ENCODE measurements at places on chromosomes 12 and 14. TPM values are rescaled to one million over a fixed set of nuclear protein-coding genes. Genes with fewer than 3 reads are reported as not detected.

DNA sequence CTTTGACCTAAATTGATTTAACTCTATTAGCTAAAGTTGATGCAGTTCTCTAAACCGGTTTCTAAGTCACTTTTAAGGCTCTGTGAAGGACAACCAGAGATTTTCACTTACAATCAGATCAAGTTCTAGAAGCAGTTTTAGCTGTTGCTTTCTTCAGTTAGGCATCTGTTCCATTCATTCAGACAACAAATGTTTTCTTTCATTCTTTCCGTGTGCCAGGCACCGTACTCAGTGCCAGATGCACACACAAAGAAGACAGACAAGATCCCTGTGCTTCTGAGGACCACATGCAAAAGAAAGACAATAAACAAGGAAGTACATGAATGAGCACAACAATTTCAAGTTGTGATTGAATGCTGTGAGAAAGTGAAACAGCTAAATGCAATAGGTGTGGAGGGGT is 11.1 kb upstream of the EGLN3 start:
- DNase-seq = no peak

GRCh38 chr12:116629480-116629879 is 70.3 kb downstream of the MAP1LC3B2 start:
- no peak for DNase-seq

- no peak for DNase-seq
These were observed 3.4 kb upstream of the CDH24 start for GRCh38 chr14:23060536-23061260.

- no peak for DNase-seq
These were observed 1.5 kb downstream of the KDM2B start for GRCh38 chr12:121579190-121579791.

- DNase-seq = no peak
These were observed 7.2 kb downstream of the SH2B3 start for GRCh38 chr12:111412830-111413441.

DNA sequence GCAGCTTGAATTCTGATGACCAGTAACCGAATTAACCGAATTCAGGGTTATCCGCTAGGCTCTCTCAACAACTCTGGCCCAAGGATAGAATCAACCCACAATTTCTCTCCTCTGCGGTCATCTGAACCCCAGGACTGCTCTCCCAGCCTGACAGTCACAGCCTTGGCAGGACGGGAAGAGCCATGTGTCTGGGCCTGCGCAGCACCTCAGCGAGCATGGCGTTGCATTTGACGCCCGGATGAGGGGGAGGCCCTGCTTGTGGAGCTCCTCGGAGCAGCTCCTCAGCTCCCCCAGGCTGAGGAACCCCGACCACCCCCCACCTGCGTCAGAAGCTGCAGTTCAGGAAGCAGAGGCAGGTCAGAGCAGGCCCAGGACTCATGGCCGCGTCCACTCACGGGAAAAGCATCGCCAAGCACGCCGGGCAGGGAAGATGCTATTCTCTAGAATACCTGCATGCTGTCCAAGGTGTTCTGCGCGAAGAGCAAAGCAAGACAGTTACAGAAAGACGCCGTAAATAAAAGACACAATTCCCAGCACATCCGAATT is 131.1 kb downstream of the PIWIL1 start:
- no peak for DNase-seq

RASSF9 gene
- total RNA-seq = 0.07 TPM

KRT3 gene
- not detected for total RNA-seq

IFT43 gene
- total RNA-seq = 50.0 TPM

DNA sequence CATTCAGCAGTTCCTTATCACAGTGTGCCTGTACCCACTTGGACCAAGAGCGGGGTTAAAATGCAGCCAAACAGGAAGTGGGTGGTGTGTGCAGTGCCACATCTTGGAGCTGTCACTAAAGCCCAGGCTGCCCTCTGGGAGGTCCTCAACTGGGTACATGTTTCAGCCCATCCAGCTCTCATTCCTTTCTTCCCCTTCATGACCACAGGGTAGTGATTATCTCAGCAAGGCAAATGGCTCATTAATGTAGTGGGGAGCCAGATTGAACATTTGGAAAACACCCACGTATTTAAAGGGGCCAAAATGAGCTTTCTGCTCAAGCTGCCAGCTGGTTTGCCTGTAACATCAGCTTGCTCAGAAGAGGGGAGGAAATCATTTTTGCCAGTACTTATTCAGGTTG is 210.8 kb upstream of the BTG1 start:
- no peak for DNase-seq

DNA sequence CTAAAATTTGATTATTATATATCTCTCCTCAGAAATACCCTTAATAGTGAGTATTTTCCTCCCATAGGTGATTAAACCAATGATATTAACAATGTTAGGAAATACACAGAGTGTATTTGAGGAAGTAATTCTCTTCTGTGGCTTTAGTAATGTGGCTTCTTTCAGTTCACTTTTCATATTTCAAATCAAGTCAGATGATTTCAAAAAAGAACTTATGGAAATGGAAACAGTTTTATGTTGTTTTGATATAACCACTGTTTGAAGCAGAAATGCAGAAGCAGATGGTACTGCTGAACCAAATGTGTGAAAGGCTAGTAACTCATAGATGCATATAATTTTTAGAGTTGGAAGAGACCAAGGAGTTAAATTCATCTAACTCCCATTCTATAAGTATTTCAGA is 1.9 kb upstream of the GPR33 start:
- no peak for DNase-seq

Data from NCI-H460 (cell line).